Epithelial cell of proximal tubule (primary cell): ENCODE measurements at places on chromosomes 4 and X. TPM values are rescaled to one million over a fixed set of nuclear protein-coding genes. Genes with fewer than 3 reads are reported as not detected.

DNA sequence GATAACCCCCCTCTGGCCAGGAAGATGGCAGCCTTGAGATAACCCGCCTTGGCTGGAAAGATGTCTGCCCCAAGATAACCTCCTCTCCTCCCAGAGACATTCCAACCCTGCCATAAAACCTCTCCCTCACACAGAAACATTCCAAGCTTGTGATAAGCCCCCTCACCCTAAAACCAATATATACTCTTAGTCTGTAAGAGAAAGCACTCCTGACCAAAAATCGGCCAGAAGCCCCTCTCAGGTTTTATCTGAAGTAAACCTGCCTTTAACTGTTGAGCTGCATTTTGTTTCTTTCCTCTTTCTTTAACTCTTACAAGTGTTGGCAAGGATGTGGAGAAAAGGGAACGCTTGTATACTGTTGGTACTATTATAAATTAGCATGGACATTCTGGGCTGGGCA lies 8.5 kb downstream of the ERCC6L start:
- DNase-seq: no peak

- DNase-seq: peak; percentile 44
Observed at GRCh38 chrX:31832263-31832662, 760.4 kb upstream of the FTHL17 start.

GRCh38 chrX:10821293-10821692 lies 200.9 kb upstream of the MID1 start:
- no peak for DNase-seq

C4orf51 gene
- not detected in 2 replicates for total RNA-seq

TIMP1 gene
- total RNA-seq: 123 and 241 TPM in 2 replicates

- no peak for DNase-seq
Observed at GRCh38 chrX:79366556-79366872, 620 bp downstream of the ITM2A start.

CNKSR2 gene
- total RNA-seq: 1.4 and 3.4 TPM in 2 replicates

NPY5R gene
- total RNA-seq: 0.12 and 0.14 TPM in 2 replicates

DNA sequence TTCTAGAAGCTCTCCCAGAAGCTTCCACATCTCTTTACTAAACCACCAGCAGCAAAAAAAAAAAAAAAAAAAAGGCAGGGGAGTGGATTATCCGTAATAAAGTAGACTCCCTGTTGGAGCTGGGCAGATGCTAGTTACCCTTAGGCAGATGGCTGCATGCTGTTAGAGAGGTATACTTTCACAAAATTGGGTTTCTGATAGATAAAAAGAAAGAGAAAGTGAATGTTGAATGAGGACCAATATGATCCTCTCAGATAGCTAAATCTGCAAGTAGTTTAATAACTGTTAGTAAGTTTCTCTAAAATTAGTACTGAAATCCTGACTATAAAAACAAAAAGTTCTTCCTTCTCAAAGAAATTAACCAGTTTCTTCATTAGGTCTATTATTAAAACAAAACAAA lies 195.4 kb downstream of the ANAPC10 start:
- no peak for DNase-seq

SHROOM4 gene
- 3.2 and 4.2 TPM in 2 replicates for total RNA-seq
